SJCRH30 (cell line): ENCODE measurements at places on chromosomes 3 and 15.

GRCh38 chr3:188208516-188208981, 54.6 kb downstream of the LPP start:
- H3K4me1 ChIP-seq = no peaks in the 10 kb centered on the region
- H3K27me3 ChIP-seq = no peaks in the 10 kb centered on the region
- no peak overlapping the region for H3K27ac ChIP-seq
- DNase-seq = no peak

- peak; percentile 64 for DNase-seq
- peak overlapping the region; percentile 28 for H3K4me3 ChIP-seq
- H3K27ac ChIP-seq = peak overlapping the region; percentile 39; the same call in 1 of the 2 replicates
These were observed 185.2 kb upstream of the TSC22D2 start for GRCh38 chr3:150222691-150223489.

- no peak for DNase-seq
- no peak overlapping the region for H3K4me3 ChIP-seq
- H3K27me3 ChIP-seq = no peaks in the 10 kb centered on the region
These were observed 31.6 kb upstream of the ABHD10 start for GRCh38 chr3:111947231-111947630.

GRCh38 chr15:49045751-49046219, 461 bp downstream of the SECISBP2L start:
- H3K4me3 ChIP-seq = peak overlapping the region; percentile 97
- H3K27ac ChIP-seq = peak overlapping the region; percentile 66
- peaks cover 6% of the 10 kb centered on the region for H3K4me1 ChIP-seq
- DNase-seq = peak; percentile 44
- H3K36me3 ChIP-seq = no peaks in the 10 kb centered on the region
- no peaks in the 10 kb centered on the region for H3K27me3 ChIP-seq

DNA sequence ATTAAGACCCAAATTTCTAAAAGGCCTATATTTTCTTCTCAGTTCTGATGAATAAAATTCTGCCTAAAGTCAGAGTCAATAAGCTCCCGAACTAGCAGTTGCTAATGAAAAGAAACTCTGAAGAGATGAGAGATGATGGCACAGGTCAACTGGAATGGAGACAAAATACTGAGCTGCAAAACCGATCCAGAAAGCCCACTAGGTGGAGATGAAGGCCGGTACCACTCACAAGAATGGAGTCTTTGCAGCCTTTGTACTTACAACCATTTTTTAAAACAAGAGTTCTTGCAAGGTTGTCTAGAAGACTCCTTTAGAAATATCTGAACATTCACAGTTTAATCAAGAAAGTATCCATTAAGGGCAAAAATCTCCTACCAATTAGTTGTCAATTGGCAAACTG, 119.9 kb upstream of the TJP1 start:
- no peak overlapping the region for H3K27ac ChIP-seq
- no peaks in the 10 kb centered on the region for H3K36me3 ChIP-seq
- DNase-seq = no peak
- H3K4me1 ChIP-seq = peaks cover 6% of the 10 kb centered on the region; the same call in 1 of the 2 replicates

DNA sequence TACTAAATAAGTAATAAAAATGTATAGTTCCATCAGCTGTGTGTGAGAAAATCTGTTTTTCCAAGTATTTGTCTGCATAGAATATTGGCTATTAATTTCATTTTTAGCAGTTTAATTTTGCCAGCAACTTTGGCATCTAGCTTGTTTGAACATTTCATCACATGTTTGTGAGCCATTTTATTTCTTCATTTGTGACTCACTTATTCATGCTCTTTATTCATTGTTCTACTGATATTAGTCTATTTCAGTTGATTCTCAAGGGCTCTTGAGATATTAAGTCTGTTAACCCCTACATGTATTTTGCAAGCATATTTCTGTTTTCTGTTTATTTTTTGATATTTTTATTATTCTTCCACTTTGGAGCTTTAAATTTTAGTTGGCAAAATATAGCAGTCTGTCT, 74.0 kb upstream of the PHLDB2 start:
- H3K27me3 ChIP-seq = no peaks in the 10 kb centered on the region
- H3K4me3 ChIP-seq = no peak overlapping the region
- 0 out of 2 replicates have a peak, but pooled peaks cover 3% of the 10 kb centered on the region for H3K4me1 ChIP-seq
- DNase-seq = no peak

- H3K36me3 ChIP-seq = no peaks in the 10 kb centered on the region
- H3K27ac ChIP-seq = no peak overlapping the region
- H3K4me1 ChIP-seq = no peaks in the 10 kb centered on the region
- H3K4me3 ChIP-seq = no peak overlapping the region
- H3K27me3 ChIP-seq = no peaks in the 10 kb centered on the region
- DNase-seq = peak; percentile 5
These were observed 5.6 kb downstream of the SERPINI1 start for GRCh38 chr3:167740961-167741587.

DNA sequence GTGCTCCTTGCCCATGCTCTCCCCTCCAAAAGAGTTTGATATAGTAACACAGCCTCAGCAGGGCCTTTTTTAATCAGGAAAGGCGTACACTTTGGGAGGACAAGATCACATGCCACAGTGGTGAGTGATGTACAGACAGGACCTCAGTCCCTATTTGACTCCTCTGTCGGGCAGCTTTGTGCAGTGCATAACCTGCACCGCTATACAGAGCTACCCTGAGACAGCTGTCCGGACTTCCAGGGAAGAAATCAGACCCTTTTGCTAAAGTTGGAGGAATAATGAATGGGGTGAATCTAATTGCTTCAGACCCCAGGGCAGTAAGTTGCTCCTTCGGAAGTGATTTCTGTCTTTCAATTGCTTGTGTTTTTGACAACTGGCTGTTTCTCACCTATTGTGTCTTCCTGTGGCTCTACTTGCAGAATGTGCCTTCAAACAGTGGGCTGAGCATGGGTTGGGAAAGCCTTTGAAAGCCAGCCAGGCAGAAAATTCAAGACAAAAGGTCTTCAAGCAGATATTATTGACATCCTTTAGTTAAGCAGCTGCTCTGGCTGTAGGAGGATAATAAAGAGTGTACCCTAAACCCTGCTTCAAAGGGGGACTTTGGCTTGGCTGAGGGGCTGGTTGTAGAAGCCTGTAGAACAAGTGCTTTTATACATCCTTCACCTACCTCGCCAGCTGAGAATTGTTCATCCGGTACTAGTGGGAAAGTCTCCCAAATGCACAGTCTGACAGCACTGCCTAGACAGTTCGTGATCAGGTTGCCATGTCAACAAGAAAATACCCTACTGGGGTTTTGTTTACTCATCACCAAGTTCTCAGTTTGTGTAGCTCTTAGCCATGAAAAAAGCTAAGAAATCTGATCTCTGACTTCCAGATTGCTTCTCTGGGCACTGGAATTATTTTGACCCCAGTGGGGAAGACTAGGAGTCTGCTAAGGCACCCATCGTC, 35.1 kb downstream of the SNTN start:
- H3K27ac ChIP-seq = no peak overlapping the region
- H3K36me3 ChIP-seq = no peaks in the 10 kb centered on the region
- no peaks in the 10 kb centered on the region for H3K4me1 ChIP-seq
- no peaks in the 10 kb centered on the region for H3K27me3 ChIP-seq

- DNase-seq = no peak
- peaks cover 15% of the 10 kb centered on the region for H3K4me1 ChIP-seq
- H3K4me3 ChIP-seq = no peak overlapping the region
- no peaks in the 10 kb centered on the region for H3K27me3 ChIP-seq
These were observed 130.4 kb downstream of the SUCLG2 start for GRCh38 chr3:67524046-67524445.

DNA sequence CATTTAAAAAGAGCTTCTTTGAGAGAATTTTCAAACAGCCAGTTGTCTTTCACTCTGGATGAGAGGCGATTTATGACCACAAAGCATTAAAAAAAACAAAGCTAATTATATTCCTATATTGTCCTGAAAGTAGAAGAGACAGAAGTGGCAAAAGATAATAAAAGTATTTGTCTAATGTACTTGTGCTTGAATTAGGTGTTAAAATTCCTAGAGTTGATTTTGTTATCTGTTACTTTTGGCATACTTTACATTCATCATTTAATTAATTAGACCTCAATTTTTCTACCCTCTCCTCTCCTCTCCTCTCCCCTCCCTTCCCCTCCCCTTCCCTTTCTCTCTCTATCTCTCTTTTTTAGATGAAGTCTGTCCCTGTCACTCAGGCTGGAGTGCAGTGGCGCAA, 635.1 kb upstream of the ZNF385D start:
- no peaks in the 10 kb centered on the region for H3K4me1 ChIP-seq
- no peaks in the 10 kb centered on the region for H3K36me3 ChIP-seq
- no peak overlapping the region for H3K27ac ChIP-seq
- no peak overlapping the region for H3K4me3 ChIP-seq

DNA sequence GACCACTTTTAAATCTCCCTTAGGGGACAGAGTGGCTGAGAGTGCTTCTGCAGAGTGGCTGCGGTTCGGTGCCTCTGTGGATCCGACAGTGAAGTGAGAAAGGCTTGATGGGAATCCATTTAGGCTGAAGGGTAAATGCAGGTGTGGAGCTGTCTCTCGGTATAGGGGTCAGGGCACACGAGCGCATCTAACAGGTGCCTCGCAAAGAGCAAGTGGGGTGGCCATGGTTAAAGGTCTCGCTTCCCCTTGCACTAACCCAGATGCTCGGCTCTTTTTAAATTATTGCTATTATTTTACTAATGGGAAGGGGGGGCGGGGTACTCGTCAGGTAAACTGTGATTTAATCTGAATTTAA, 598 bp upstream of the GJD2 start:
- DNase-seq = no peak
- H3K27me3 ChIP-seq = no peaks in the 10 kb centered on the region
- H3K4me3 ChIP-seq = no peak overlapping the region
- H3K36me3 ChIP-seq = no peaks in the 10 kb centered on the region

- DNase-seq = no peak
- H3K36me3 ChIP-seq = no peaks in the 10 kb centered on the region
- no peak overlapping the region for H3K4me3 ChIP-seq
- H3K27me3 ChIP-seq = no peaks in the 10 kb centered on the region
These were observed 17.4 kb downstream of the PTPRG start for GRCh38 chr3:61578667-61579367.

DNA sequence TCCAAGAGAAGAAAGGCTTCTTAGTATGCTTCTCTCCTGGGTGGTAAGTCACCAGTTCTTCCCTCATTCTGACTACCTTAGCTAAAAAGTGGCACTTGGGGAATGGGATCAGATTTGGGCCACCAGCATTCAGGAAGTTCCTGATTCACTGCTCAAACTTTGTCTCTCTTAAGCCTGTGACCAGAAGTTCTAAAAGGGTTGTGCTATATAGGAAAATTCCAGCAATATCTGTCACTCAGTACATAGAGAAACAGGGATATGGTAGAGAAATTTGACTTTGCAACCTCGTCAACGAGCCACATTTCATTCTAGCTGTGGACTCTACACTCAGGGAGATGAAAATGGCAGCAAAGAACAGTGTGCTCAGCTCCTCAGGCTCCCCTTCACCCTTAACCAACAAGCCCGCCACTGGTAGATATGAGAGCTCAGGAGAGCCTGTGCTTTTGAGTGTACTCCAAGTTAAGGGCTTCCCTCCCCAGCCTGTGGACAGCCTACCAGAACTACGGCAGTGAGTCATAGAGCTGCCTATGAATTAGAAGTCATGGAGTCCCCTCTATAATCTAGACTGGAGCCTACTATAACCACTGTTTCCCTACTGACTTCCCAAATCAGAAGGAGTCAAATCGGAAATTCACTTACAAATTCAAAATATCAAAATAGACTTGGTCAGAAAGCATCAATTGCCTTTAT, 52.6 kb upstream of the MYO5C start:
- H3K4me1 ChIP-seq = peaks cover 7% of the 10 kb centered on the region
- H3K27me3 ChIP-seq = no peaks in the 10 kb centered on the region
- H3K36me3 ChIP-seq = no peaks in the 10 kb centered on the region
- no peak overlapping the region for H3K27ac ChIP-seq
- DNase-seq = peak; percentile 37
- no peak overlapping the region for H3K4me3 ChIP-seq

DNA sequence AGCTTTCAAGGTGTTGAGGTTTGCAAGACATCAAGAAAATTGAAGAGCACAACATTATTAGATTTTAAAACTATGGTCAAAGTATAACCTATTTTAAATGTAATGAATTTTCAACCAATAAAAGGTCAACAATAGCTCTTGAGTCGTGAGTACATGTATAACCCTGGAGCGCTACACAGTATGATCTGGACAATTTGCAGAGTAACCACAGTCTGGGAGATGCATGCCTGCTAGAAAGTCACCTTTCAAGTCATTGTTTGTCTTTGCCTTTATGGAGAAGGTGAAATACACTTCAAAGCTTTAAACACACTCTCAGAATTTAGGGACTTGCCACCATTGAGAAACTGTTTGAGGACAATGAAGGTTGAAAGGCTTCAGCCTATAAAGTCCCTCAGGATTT, 112.6 kb upstream of the ALCAM start:
- no peak overlapping the region for H3K27ac ChIP-seq
- no peak for DNase-seq
- H3K4me1 ChIP-seq = no peaks in the 10 kb centered on the region
- H3K27me3 ChIP-seq = no peaks in the 10 kb centered on the region
- no peak overlapping the region for H3K4me3 ChIP-seq

GRCh38 chr15:42367041-42367440, 7.7 kb downstream of the CAPN3 start:
- H3K27ac ChIP-seq = no peak overlapping the region
- no peaks in the 10 kb centered on the region for H3K4me1 ChIP-seq
- H3K36me3 ChIP-seq = no peaks in the 10 kb centered on the region
- H3K4me3 ChIP-seq = no peak overlapping the region
- DNase-seq = no peak
- no peaks in the 10 kb centered on the region for H3K27me3 ChIP-seq

GRCh38 chr3:189748046-189748445, 116.9 kb downstream of the TP63 start:
- H3K27me3 ChIP-seq = no peaks in the 10 kb centered on the region
- no peaks in the 10 kb centered on the region for H3K36me3 ChIP-seq
- H3K4me3 ChIP-seq = no peak overlapping the region
- H3K4me1 ChIP-seq = no peaks in the 10 kb centered on the region
- H3K27ac ChIP-seq = no peak overlapping the region
- no peak for DNase-seq

GRCh38 chr3:37712918-37713817, 148.5 kb upstream of the CTDSPL start:
- DNase-seq = peak; percentile 2
- H3K27me3 ChIP-seq = no peaks in the 10 kb centered on the region
- no peak overlapping the region for H3K4me3 ChIP-seq
- no peaks in the 10 kb centered on the region for H3K36me3 ChIP-seq
- no peak overlapping the region for H3K27ac ChIP-seq
- no peaks in the 10 kb centered on the region for H3K4me1 ChIP-seq

DNA sequence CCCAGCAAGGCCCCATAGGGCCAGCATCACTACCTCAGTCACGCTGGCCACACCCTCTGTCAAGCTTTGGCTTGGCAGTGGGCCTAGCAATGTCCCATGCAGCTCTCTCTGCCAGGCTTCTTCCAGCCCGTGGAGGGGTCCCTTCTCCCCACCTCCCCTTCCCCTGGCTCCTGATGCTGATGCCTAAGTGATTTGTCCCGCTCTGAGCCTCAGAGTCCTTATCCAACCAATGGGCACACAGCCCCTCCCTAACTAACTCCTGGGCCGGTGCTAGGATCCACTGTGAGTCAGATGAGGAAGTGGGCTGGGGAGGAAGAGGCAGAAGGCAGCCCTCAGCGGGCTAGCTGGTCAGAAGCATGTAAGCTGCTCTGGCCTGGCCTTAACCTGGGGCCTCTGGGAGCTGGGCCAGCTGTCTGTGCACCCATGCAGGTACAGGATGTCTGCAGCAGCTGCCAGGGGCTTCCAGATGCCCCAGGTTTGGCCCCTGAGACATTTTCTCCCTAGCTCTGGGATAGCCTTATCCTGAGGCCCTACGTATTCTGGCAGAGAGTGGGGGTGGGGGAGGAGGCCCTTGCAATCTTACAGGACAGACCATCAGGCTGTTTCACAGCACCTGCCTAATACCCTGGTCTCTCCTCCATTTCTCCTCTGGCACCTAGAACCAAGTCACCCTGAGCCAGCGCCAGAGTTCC, 740 bp upstream of the ZBTB47 start:
- no peak for DNase-seq
- H3K4me3 ChIP-seq = peak overlapping the region; percentile 88
- H3K27me3 ChIP-seq = no peaks in the 10 kb centered on the region
